Mesenchymal stem cell (in vitro differentiated cells and primary cell): ENCODE measurements at places on chromosomes 6 and 20.

DNA sequence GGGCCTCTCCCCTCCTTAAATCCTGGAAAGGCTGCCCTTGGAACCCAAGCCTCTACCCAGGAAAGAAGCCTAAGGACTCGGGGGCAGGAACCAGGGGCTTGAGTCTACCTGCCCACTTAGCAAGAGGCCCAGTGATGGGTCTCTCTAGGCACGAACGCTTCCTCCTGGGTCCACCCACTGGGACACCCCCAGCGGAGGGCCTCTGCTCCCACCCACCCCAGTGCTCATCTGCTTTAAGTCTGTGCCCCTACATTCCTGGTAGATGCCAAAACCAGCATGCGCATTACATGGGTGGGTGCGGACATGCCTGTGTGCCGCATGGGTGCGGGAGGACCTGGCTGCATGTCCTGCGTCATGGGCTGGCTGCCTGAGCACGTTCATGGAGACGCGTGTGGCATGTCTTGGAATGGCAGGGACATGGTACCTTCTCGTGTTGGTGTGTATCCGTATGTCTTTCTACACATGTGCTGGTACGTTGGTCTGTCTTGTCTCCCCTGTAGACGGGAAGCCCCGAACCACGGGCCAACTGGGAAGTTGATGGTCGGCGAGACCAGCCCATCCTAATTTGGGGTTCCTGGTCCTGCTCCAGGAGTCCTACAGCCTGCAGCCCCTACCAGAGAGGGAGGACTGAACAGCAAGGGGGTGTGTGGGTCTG, 29.3 kb downstream of the SNPH start:
- no peak for DNase-seq

- DNase-seq = no peak
Observed at GRCh38 chr6:121335087-121336008, 1.1 kb upstream of the TBC1D32 start.

- no peak for DNase-seq
Observed at GRCh38 chr6:4364711-4365110, 229.3 kb upstream of the ECI2 start.

DNA sequence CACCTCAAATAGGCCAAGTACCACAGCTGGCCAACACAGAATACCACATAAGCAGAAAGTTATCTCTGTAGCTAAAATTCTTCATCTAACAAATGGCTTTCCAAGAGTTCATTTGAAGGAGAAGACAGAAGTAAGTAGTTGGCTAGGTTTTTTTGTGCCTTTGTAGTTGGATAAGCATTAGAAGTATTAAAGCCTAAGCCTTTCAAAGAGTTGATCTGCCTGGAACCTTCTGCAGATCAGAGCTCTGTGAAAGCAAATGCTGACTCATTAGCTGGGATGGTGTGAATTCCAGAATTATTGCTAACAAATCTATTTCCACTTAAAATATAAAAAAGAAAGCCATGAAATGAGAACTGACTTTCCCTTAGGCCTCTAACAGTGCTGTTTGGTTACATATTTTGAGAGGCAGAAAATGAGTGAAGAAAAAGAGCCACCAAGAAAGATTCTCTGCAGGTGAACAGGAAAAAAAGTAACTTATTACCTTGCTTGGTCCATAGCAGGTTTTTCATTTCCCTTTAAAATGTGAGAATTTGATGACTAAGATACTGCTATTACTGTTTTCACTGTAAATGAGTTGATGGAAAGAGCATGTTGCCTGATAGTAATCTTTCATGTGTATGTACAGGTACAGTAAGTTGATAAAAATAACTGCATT, 763.2 kb upstream of the FLRT3 start:
- DNase-seq = no peak

DNA sequence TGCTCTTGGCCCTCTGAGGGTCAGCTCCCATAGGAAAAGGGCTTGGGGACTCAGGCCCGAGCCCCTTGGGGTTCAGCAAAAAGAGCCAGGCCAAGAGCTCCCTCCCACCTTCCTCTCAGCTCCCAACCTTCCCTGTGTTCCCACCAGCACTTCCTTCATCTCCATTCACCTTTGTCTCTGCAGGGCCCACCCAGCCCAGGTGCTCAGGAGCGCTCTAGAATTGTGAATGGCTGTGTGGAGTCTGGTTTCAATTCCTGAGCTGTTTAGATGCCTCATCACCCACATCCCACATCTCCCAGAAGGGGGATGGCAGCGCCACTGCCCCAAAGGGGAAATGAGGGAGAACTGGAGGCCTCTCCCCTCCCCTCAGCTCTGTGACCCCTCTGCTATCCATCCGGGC, 7.7 kb downstream of the GRM4 start:
- DNase-seq = no peak

DNA sequence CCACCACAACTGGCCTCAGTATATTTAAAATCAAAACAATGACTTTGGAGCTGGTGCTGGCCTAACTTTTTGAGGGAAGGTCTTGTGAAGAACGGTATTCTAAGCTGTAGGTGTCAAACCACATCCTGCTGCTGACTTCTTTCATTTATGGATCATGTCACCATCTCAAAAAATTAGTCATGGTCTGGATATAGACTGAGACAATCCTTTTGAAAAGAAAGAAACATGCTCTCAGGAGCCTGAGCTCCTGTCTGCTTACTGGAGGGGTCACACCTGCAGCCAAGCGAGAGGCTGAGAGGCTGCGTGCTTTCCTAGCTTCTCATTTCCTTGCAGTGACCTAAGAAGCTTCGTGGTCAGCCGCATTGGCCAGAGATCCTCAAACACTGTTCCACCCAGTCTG, 55.2 kb downstream of the TIAM2 start:
- DNase-seq = peak; percentile 18

- peak; percentile 72 for DNase-seq
Observed at GRCh38 chr6:93416571-93417420, 2.6 kb downstream of the EPHA7 start.

DNA sequence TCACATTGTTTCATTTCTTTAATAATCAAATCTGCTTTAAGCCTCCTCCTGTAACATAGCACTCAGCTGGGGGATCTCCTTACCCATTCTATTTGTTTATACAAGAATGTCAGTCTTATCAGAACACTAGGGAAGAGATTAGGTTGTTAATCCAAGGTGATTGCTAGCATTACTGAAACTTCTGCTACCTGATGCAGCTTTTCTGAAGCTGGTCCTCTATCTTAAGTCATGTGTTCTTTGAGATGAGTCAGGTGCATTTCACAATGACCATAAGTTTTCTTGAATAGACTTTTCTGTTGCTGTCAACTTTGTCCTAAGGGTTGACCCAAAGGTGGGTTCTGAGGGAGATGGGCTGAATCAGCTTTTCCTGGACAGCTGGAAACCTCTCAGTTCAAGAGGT, 60.7 kb upstream of the SYNCRIP start:
- no peak for DNase-seq

DNA sequence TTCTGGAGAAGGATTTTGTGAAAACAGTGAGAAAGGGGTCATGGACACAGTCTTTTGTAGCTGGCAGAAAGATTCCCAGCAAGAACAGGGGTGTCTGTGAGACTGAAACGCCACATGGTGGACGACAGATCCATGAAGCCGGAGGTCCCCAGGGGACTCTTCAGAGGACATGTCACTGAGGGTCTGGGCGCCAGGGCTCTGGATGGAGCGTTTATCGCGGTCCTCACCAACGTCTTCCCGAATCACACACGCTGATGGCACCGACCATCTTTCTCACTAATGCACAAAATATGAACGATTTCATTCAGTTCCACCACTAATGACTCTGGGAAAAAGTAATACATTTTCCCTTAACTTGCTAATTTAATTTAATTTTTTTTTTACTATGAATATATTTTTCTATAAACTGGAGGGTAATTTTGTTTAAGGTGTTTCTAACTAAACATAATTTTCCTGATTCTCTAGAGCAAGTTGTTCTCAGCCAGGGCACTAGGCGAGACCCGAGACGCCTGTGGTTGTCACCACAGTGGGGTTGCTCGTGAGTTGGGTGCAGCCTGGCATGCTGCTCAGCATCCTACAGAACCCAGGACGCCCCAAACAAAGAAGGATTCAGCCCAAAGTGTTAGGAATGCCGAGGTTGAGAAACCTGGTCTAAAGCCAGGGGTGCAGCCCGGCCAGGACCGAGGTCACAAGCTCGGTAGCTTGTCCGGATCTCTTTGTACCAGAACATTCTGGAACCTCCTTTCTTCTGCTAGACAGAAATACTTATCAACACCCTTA, 306.2 kb downstream of the TAF4 start:
- no peak for DNase-seq

DNA sequence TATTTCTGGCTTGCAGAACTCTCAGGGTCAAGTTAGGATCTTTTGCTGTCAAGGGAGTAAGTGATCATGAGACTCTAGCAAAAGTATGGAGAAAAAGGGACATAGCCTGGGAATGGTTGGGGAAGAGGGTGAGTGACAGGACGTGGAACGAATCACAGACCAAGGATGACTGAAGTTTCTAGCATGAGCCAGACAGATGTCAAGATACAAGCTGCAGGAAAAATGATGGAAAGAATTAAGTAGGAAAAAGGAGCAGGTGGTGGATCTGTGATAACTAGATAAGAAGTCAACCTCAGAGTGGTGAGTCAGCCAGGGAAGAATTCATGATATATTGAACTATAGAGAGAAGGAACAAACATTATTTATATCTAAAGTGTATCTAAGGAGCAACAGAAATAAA, 159.8 kb upstream of the SYNDIG1 start:
- DNase-seq = no peak

GRCh38 chr6:100078509-100078908, 84.5 kb upstream of the MCHR2 start:
- DNase-seq = peak; percentile 23

GRCh38 chr6:126153661-126154060, 167.3 kb downstream of the TRMT11 start:
- DNase-seq = peak; percentile 75

DNA sequence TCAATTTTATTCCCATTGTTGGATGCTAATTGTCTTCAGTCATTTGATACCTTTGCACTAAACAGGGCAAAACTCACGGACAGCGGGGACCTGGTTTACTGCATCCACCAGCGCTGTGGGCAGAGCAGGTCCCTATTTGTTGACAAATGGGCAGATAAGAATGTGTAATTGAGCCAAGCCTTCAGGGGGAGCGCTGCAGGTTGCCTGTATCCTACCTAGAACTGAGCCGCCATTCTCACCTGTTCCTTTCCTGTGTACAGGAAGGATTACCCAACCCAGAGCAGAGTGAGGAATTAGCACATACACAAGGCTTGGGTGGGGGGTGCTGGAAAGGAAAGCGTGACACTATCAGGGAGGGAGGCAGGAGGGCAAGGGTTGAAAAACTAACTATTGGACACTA, 89.1 kb upstream of the FOXA2 start:
- DNase-seq = no peak

DNA sequence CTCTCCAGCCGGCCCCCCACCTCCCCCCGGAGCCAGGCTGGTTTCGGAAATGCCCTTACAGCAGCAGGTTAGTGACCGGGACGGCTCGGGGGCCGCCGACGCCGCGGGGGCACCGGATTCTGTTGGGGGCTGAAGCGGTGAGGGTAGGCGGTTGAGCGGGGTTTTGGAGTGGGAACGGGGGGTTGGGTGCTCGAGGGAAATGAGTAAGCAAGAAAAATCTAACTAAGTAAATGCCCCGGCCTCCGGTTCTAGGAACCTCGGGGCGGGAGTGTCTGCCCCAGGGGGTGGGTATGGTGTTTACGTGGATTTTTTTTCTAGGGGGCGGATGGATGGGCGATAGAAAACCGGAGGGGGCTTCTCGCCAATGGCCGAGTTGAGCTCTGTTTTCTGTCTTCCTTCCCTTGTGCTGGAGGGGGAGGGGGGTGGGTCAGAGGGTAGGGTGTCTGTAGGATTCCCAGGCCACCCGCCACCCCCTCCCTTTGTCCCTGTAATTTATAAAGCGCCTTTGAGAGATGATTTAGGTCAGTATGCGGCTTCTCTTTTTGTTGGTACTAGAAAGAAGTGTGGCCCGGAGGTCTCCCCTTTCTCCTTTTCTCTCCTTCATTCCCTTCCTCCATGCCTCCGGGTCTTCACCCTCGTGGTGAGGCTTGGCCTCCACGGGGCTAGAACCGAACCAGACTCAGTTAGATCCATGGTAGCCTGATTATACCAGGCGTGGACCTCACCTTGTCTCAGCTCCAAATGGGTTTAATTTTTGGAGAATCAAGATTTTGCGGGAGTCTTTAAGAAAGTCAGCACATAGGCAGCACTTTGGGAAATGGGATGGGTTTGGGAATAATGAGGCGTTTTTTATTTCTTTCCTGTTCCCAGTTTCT, 2.3 kb downstream of the E2F3 start:
- DNase-seq = peak; percentile 84

DNA sequence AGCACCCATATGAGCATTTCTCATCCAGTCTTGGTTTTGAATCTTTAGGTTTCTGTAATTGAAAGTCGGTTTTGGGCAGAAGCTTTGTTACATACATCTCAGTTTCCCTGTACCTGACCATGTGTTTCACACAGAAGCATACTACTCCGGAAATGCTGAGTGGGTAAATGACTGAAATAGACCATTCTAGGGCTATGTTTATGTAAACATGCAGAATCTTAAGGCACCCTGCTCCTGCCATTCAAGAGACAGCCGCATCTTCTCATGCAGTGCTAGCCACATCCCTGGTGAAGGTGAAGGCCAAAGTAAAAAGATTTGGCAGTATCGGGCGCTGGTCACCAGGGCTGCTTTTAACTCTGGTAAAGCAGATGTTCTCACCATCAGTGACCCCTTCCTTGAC, 171.3 kb downstream of the ISM1 start:
- DNase-seq = no peak

GRCh38 chr6:137254966-137255365, 35.8 kb upstream of the IFNGR1 start:
- DNase-seq = no peak

- DNase-seq = no peak
Observed at GRCh38 chr6:31865205-31866118, 2.8 kb upstream of the NEU1 start.

DNA sequence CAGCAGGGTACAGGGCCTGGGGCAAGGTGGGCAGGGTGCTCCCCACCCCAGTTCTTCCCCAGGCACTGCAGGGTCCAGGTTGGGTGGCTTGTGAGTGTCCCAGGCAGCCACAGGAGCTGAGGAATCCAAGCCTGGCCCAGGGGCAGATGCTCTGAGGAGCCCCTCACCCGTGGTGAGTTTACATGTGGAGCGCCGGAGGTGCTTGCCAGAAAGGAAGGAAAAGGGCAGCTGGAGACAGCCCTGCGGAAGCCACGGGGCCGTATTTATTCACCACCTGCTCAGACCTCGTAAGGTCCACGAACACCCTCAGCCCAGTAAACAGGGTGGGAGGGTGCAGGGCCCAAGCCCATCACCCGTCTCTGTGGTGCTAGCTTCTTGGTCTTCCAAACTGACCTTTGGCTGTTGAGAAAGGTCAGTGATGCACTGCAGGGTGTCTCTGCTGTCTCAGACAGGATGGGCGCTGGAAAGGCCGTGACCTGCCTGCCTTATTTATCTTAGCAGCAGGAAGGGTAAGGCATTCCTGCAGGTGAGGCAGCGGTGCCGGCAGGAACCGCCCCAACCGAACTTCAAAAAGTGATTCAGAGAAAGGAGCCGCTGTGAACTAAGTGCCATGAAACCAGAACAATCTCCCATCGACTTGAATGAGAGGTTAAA, 4.0 kb upstream of the FRMD1 start:
- DNase-seq = no peak
